Stimulated activated naive CD4-positive, alpha-beta T cell treated with Interleukin-2 at 50 U/mL for 16 hours (primary cell): ENCODE measurements at places on chromosomes 16 and 17.

DNA sequence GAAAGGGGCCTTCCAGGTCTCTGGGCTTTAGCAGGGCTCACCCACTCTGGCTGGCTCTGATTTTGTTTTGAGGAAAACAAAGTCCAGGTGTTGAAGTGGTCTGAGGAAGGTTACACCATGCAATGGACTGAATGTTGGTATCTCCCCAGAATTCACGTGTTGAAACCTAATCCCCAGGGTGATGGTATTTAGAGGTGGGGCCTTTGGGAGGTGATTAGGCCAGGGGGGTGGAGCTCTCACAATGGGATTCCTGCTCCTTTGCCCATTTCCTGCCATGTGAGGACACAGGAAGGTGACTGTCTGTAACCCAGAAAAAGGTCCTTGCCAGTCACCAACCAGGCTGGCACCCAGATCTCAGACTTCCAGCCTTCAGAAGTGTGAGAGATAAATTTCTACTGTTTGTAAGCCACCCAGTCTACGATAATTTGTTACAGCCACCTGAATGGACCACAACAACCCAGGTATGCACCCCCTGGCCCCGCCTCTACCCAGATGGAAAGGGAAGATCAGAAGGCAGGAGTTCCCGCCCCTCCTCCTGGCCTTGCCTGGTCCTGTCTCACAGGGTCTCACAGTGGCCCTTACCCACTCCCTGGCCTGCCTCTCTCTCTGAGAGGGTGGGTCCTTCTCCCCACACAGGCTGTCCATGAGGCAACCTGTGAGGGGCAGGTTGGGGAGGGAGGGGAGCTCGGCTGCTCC, 32.0 kb downstream of the LRRC75A start:
- DNase-seq: no peak

- no peak for DNase-seq
Measured at GRCh38 chr17:43632221-43632620, 29.5 kb downstream of the MEOX1 start.

DNA sequence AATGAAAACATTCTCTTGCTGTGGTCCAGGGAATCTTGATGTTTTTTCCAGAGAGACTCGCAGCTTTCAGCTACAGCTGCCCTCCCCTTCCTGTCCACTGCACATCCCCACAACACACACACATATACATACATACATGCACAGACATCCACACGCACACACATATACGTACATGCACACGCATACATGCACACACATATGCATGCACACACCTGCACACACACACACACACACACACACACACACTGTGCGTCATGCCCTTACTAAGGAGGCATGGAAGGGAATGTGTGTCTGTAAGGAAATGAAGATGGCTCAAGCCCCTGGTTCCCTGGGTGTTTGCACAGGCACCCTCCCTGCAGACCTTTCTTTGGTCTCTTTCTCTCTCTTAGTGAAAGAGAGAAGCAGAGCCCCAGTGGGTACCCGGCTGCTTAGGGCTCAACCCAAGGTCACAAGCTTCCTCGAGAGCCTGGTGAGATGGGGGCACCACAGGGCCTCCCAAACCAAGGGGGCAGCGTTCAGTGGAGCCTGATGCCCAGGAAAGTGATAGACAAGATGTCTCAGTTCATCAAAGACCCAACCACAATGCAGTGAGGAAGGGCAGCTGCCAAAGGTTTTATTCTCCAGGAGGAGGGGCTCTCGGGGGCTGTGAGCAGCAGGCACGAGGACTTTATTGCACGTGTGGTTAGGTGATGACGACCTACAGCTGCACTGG, 33.3 kb downstream of the TNFRSF13B start:
- no peak for DNase-seq

- peak; percentile 62 for DNase-seq
Measured at GRCh38 chr16:57475711-57476339, 10.5 kb downstream of the DOK4 start.

DNA sequence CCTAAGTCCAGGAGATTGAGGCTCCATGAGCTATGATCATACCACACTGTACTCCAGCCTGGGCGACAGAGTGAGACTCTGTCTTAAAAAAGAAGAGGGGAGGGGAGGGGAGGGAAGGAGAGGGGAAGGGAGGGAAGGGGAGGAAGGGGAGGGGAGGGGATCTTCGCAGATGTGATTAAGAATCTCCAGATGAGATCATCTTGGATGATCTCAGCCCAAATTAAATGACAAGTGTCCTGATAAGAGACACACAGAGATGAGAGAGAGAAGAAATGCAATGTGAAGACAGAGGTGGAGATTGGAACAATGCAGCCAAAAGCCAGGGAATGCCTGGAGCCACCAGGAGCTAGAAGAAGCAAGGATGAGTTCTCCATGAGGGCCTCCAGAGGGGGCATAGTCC, 70.1 kb downstream of the EMP2 start:
- no peak for DNase-seq

GRCh38 chr16:30523768-30524574, 2.4 kb downstream of the ZNF768 start:
- no peak for DNase-seq

- DNase-seq: no peak
Measured at GRCh38 chr16:74903120-74903519, 81.8 kb downstream of the WDR59 start.

DNA sequence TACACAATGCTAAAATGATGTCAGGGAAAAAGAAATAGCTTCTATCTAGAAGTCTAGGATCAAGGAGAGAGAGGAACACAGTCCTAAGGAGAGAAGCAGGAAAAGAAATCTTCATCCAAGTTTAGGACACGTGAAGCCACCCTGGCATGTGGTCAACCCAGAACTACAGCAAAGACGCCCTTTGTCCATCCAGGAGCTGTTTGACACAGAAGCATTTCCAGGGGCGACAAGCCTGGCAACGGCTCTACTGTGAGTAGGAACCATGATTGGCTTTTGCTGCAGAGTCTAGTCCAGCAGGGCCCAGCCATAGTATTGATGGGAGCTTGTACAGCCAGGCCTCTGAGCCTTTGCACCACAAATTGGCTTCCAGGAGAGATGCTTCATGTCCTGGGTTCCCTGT, 185.4 kb upstream of the RPL38 start:
- DNase-seq: no peak

- no peak for DNase-seq
Measured at GRCh38 chr16:2824626-2825025, 5.5 kb upstream of the ZG16B start.

DNA sequence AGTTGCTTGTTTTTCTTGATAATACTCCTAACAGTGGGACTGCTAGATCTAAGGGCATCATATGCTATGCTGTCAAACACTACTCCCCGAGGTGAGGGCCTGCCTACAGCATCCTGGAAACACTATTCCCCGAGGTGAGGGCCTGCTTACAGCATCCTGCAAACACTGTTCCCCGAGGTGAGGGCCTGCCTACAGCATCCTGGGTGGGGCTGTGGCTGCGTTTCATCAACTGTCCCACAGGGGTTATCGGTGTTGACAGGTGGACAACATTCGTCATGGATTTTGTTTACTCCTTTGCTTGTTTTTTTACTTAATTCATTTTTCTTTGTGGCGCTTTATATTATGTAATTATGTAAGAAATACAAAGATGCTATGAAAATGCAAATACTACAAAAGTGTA, 22.5 kb downstream of the NPRL3 start:
- no peak for DNase-seq

GRCh38 chr17:21215935-21216334, 2.0 kb upstream of the TMEM11 start:
- DNase-seq: no peak

DNA sequence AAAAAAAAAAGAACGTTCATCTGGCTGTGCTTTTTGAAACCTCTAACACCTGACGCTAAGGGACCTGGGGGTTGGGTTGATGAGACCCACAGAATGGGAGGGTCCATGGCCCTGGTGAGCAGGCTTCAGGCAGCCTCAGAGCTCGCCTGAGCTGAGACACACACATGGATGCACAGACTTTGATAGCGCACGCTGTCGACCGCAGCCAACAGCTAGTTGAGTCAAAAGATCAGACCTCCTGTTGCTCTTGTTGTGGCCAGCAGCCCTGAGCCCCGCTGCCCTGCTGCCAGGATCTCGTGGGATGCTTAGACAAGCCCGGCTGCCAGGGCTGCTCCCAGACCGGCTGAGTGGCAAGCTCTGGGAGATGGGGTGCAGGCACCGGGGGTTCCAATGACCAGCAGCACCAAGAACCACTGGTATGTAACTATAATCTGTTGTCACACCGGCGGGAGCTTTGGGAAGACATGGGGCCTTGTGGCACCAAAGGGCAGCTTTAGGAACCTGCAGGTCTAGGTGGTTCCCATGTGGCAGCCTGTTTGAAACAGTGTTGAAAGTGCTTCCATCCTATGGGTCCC, 20.0 kb upstream of the MEAK7 start:
- DNase-seq: no peak

DNA sequence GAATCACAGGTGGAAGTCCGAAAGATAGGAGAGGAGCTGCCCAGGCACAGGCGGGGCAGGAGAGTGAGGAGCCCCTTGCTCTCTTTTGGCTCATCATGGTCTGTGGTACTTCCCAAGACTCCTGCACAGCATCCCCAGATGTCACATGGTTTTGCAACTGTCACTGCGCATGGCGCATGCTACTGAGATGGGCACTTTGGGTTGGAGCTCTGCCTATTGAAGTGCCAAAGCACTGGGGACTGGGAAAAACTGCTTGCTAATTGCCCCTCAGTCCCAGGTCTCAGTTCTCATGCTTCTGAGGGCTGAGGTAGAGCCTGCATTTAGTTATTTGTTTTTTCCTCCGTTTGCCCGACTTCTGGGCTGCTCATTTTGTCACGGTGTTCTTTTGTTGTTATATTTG, 156.8 kb upstream of the CDH13 start:
- DNase-seq: no peak

- DNase-seq: no peak
Measured at GRCh38 chr16:50839920-50840729, 98.2 kb downstream of the CYLD start.

DNA sequence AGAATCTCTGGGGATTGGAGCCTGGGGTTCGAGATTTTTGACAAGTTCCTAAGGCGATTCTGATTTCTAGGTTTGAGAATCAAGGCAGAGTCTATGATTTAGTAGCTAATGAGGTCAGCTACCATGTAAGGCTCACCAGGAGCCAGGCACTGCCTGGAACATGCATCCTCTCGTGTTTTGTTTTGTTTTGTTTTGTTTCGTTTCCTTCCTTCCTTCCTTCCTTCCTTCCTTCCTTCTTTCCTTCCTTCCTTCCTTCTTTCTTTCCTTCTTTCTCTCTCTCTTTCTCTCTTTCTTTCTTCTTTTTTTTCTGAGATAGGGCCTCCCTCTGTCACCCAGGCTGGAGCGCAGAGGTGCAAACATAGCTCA, 39.1 kb downstream of the SRCIN1 start:
- DNase-seq: no peak
